ENCODE measurements at places on chromosomes 3 and 15.

GRCh38 chr15:33068007-33068481 is 126.5 kb downstream of the FMN1 start:
- peak; percentile 54 for DNase-seq

GRCh38 chr3:140859592-140860336 is 81.9 kb upstream of the SLC25A36 start:
- no peak for DNase-seq

GRCh38 chr15:63553388-63553791 is 43.8 kb upstream of the FBXL22 start:
- DNase-seq, result peak; percentile 48

- no peak for DNase-seq
These were observed 46.6 kb downstream of the DPP8 start for GRCh38 chr15:65470866-65471265.

DNA sequence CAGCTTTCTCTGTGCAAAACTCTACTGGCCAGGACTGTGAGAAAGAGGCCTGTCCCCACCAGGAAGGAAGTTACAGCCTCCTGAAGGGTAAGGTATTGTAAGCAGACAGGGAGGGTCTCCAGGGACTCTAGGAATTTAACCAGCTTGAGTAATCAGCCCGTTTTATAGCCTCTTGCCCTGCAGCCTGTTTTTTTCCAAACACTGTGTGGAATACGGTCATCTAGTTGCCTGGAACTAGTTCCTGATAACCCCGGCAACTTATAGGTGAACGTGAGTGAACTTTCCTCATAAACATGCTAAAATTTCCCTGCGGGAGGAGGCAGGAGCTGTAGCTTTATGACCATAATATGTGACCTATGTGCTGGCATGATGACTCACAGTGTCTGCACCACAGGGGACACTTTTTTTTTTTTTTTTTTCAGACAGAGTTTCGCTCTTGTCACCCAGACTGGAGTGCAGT is 60.1 kb upstream of the DAZL start:
- no peak for DNase-seq

GRCh38 chr3:56915966-56916586 is 114.3 kb upstream of the ARHGEF3 start:
- DNase-seq, result peak; percentile 76

- no peak for DNase-seq
These were observed 88.3 kb upstream of the CTNNB1 start for GRCh38 chr3:41111011-41111410.

- DNase-seq, result no peak
These were observed 47.5 kb upstream of the SLC9A9 start for GRCh38 chr3:143895805-143896204.

DNA sequence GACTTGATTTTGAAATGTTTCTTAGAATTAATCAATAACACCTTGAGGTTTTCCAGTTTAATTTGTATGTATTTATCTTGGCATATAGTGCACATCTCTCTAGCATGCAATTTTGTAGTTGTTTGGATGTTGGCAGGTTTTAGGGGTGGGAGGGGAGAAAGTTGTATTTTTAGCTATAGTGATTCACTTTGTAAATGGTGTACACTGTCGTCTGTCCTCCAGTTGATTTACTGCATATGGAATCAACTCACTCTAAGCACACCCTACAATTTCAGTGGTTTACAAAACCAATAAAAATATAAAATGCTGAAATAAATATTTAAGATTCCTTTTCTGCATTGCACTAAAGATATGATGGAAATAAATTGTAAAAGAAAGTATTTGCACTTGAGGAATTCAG is 199.1 kb downstream of the CDIN1 start:
- DNase-seq, result no peak

- DNase-seq, result peak; percentile 23
These were observed 68.3 kb downstream of the GALK2 start for GRCh38 chr15:49238342-49238741.

DNA sequence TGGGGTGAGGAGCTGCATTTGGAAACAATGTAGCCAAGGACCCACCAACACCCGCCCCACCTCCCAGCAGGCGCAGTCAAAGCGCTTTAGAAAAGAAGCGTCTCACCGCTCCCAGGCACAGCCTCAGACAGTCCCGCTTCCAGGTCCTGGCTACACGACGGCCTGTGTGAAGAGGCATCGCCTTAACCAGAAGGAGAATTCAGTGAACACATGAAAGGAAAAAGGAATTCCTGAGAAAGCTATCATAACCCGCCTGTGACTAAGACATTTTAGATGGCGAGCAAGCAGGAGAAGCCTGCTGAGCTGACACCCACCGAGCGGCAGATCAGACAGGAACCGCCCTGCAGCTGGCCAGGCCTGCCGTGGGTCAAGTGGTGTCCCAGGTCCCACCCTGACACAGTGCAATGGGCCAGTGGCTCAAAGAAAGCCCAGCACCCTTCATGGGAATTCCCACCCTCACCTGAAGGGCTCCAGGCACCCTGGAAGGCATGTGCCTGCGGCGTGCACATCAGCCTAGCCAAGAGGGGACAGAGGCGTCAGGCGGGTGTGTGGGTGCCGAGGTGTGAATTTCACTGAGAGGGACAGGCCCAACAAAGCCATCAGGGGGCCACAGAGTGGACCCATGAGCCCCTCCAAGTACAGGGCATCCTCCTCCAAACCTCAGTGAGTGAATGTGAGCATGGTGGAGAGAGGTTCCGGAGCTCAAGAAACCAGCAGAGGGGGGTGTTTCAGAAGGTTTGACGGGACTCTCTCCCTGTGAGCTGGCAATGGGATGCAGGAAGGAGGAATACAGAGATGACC is 144.8 kb downstream of the NSMCE3 start:
- no peak for DNase-seq

DNA sequence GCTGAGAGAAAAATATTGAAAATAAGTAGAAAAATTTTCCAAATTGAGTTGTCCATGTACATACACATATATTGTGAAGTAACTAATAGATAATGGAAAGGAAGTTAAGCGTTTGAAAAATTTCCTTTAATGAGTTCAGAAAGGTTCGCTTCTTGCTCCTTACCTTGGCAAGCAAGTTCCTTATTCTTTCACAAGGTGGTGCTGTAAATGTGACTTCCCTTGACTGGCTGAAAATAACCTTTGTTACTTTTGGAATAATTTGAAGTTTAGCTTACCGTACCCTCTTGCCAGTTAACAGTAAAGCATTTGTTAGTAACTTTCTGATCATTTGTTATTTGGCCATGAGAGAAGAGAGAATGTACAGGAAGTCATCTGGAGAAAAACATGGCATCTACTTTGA is 41.6 kb downstream of the PYDC2 start:
- no peak for DNase-seq

DNA sequence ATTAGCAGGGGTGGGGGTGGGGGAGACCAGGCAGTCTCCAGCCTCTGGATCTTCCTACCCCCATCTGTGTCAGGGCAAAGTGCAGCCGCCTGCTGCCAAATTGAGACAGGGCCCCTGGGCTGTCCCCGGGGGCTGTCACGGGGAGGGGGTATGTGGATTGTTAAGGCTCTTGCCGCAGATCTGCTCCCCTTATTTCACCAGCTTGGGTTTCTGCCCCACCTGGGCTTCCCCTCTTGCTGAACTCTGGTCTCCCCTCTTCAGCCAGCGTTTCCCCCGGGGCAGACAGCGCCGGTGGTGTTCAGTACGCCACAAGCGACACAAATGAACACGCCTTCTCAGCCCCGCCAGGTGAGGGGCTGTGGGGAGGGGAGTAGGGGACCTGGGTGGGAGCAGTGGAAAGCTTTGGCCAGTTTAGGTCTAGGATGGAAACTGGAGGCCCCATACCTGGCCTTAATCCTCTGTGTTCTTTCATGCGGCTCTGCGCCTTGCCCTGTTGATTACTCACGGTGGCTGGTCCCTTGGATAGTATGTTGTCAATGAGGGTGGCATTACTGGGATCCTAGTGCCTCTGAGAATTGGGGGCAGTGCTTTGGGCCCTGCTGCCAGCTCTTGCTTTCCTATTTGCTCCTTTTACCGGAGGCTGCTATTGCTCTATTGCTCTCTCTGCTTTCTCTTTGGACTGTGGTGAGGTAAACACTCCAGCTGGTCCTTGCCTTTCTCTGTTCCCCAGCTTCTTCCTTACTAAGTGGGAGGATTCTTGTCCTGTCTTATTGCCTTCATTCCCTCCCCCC is 1.7 kb downstream of the EIF4G1 start:
- no peak for DNase-seq

- peak; percentile 51 for DNase-seq
These were observed 2.5 kb downstream of the GRAMD2A start for GRCh38 chr15:72195101-72195511.

GRCh38 chr3:176274161-176274560 is 923.1 kb downstream of the TBL1XR1 start:
- DNase-seq, result no peak

DNA sequence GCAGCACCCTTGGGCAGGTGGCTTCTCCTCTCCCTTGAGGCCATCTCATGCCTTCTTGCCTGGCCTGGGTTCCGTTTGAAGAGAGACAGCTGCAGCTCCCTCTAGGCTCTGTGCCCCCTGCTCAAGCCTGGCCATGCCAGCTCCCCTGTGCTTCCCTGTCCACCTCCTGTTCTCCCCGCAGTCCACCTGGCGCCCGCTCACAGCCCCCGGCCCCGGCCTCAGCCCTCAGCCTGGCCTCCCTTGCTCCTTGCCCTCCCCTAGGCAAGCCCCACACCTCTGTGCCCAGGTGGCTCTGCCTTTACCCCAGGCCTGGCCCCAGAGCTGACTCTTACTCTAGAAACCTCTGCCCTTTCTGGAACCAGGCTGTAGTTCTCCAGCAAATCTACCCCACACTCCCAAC is 13.9 kb upstream of the RHO start:
- DNase-seq, result no peak

All from hematopoietic multipotent progenitor cell (in vitro differentiated cells).